ENCODE measurements at places on chromosomes 7 and 10. TPM values are rescaled to one million over a fixed set of nuclear protein-coding genes. Genes with fewer than 3 reads are reported as not detected.

- no peak for DNase-seq
Measured at GRCh38 chr7:51139796-51140195, 176.8 kb downstream of the COBL start.

GRCh38 chr10:14123139-14123538 is 207.6 kb downstream of the FRMD4A start:
- DNase-seq: no peak

The GHRHR gene
- polyA plus RNA-seq: 0.68 TPM

DNA sequence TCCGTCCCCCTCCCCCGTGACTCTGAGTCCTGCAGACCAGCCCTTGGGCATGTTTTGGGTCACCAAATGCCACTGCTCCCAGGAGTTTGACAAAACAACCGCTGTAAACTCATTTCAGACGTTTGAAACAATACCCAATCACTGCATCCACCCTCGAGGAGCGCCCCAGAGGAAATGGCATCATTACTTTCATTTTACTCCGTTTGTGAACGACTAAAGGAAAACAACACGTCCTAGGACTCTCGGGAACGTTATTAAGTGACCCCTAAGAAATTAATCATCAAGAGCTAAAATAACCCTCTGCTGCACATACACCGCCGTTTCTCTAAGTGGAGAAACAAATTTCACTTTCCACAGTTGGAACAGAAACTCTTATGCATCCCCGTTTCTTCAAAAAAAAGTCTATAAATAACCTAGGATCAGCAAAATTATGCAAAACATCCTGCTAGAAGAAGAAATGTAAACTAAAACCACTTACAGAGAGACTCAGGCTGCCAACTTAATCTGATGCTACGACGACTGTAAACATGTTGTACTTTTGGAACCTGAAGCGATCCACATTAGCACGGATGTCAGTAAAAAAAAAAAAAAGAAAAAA is 109.9 kb upstream of the EFCAB10 start:
- DNase-seq: peak; percentile 44

- no peak for DNase-seq
Measured at GRCh38 chr7:129698516-129699418, 87.2 kb downstream of the NRF1 start.

DNA sequence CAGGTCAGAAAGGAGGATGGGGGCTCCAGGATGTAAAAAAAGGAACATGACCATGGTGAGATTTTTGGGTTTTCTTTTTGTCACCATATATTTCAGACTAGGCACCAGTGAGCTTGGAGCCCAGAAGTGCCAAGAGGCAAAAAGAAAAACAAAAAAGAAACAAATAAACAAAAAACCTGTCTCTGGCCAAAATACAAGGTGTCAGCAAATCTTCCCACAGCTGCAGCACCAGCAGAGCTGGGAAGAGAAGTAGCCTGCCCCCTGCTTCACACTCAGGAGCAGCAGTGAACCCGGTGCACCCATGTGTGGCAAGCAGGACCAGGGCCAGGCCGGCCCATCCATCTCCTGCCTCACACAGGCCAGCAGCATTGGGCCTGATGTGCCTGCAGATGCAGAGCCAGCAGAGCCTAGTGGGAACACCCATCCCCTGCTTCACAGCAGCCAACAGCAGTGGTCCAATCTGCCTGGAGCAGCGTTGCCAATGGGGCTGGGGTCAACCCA is 34.7 kb upstream of the C10orf71 start:
- DNase-seq: no peak

DNA sequence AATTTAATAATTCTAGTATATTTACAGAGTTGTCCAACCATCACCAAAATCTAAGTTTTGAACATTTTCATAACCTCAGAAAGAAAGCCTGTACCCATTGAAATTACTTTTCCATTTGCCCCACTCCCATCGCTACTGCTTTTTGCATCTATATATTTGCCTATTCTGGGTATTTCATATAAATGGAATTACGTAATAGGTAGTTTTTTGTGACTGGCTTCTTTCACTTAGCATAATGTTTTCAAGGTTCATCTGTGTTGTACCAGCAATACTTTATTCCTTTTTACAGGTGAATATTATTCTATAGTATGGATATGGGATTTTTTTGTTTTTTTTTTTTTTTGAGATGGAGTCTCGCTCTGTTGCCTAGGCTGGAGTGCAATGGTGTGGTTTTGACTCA is 22.6 kb downstream of the KIF11 start:
- DNase-seq: no peak

The RET gene
- polyA plus RNA-seq: 0.37 TPM

DNA sequence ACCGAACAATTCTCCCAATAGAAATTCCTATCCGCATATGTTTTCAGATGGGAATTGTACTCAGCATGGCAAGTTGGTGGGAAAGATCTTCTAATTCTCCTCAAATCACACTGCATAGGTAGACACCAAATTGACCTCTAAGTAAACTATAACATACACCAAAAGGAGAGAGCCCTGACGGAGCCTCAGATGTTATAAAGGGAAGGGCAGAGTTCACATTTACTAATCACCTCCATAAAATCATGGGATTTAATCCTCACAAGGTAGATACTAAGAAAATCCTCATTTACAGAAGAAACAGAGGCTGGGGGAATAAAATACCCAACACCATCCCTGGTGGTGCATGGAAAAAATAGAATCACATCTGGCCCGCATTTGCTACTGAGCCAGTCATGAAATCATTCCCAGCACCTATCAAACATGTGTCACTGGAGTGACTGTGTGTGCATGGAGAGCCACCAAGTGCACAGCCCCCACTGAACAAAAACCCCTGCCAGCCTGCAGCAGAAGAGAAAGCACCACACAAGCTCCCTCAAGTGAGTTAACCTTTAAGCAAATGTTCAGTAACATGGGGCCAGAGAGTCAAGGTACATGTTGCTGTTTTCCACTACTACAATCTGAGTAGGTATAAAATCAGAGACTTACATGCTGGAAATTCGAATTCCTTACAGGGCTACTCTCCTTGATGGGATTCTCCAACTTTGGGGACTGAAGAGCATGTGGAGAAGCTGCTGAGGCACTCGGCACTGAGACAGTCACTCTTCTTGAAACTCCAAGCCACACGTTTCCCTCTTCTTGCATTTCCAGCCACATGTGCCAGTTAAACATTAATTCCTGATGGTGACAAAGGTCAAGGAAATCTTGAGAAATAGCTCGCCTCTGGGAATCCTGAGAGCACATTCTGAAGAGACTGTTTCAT is at the start of gene DDC:
DDC (minus strand) TSS at position 766 of the 919 bp plus-strand sequence. CDS start 21,320 bp downstream, outside the sequence.
- no peak for DNase-seq
